ENCODE measurements at places on chromosomes 16 and 17. TPM values are rescaled to one million over a fixed set of nuclear protein-coding genes. Genes with fewer than 3 reads are reported as not detected.
A peak's percentile ranks its signal among the peaks of the same experiment; 100 is the strongest.

The CA10 gene
- not detected for total RNA-seq

The OR1A1 gene
- total RNA-seq: not detected

The C17orf58 gene
- total RNA-seq: 10.7 TPM

The SPNS2 gene
- total RNA-seq: 0.06 TPM

The ULK2 gene
- total RNA-seq: 12.4 TPM

The CLEC18A gene
- 0.17 TPM for total RNA-seq

The C1QTNF8 gene
- total RNA-seq: not detected

The TM4SF5 gene
- total RNA-seq: not detected

DNA sequence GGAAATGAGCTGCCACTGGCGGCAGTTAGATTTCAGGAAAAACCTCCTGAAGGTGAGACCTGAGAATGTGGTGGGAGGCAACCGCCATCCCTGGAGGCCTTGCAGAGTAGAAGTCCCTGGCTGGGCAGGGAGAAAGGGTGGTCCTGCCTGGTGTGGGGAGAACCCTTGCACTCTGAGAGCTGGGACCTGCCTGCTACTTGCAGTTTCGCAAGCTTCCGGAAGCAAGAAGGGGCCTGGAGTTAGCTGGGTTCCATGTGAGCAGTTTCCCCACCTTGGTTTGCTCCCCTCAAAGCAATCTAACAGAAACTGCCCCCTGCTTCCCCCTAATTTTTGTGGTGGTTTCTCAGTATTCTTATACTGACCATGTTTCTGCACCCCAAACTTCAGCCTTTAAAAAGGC, 6.5 kb downstream of the ZNF629 start:
- DNase-seq: no peak

DNA sequence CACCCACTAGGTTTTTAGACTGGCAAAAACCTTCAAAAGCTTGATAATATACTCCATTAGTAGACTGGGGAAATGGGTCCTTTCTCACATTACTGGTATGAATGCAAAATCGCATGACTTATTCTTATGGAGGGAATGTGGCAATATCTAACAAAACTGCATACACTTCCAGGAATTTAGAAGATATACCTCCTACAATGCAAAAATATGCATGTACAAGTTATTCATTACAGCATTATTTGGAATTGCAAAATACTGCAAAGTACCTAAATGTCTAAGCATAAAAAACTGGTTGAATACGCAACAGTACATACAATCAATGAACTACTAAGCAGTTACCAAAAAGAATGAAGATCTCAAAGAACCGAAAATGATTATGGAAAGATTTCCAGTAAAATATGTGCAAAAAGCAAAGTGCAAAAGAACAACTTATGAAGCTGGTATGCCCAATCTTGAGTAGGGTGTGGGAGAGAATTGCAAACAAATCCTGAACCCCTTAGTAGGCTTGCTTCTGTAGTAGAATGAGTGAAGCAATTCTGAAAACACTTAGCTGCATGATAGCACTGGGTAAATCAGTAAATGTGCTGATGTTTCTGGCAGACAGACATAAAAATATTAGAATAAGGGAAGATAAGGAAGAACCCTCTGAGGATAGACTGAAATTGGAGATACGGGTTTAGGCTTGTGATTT, 180.1 kb downstream of the PARN start:
- DNase-seq: no peak

- no peak for DNase-seq
These were observed 127.9 kb downstream of the AXIN2 start for GRCh38 chr17:65433592-65433991.

- DNase-seq: peak; percentile 87
These were observed 15.0 kb downstream of the NSMCE1 start for GRCh38 chr16:27253526-27253930.

- no peak for DNase-seq
These were observed 43.9 kb downstream of the TSC2 start for GRCh38 chr16:2091547-2092255.

DNA sequence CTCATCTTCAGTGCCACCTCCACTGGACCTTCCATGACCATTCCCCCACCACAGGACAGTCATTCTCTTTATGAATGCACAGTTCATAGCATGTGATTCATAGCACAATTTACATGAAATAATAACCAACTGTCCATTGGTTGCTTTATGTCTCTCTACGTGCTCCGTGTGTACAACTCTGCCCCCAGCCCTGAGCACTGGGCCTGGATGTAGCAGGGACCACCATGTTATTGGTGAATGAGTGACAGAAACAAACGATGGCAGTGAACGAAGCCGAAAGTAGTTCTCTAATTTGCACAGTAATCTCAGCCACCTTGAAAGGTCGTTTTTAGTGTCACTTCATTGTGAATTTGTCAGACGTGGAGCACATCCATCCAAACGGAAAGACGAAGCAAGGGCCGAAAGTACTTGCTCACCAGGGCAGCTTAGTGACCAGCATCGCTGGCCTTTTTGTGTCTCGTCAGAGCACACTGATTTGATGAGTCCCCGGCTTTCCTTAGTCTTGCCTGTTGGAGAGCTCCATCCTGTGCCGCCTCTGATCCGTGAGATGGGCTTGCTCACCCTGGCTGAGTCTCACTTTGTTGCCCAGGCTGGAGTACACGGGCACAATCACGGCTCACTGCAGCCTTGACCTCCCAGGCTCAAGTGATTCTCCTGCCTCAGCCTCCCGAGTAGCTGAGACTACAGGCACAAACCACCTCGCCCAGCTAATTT, 95.3 kb downstream of the CMIP start:
- DNase-seq: no peak

GRCh38 chr17:8290043-8290442, 1.6 kb downstream of the RANGRF start:
- DNase-seq: peak; percentile 32

DNA sequence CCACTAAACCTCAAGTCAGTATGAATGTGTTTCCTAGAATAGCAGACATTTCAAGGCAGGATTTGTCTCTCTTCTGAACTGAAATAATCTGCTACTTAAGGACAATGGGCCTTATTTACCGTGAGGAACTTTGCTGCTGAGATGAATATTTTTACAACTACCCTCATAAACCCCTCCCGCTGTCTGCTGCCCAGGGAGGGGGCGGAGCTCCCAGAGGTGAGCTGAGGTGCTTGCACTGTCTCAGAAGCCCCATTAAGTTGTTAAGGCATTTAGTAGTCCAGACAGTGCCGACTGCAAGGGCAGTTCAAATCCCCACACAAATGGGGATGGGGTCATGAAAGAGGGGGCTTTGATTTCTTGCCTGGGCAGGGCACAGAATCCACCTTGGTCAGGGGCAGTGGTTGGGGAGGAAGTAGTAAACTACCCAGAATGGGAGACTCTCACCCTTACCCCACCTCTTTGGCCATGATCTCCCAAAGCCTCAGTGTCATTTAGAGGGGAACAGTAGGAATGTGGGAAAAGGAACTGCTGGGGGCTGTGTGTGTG, 19.2 kb downstream of the HNF1B start:
- no peak for DNase-seq

GRCh38 chr17:67056746-67057490, 12.6 kb downstream of the CACNG1 start:
- DNase-seq: no peak

DNA sequence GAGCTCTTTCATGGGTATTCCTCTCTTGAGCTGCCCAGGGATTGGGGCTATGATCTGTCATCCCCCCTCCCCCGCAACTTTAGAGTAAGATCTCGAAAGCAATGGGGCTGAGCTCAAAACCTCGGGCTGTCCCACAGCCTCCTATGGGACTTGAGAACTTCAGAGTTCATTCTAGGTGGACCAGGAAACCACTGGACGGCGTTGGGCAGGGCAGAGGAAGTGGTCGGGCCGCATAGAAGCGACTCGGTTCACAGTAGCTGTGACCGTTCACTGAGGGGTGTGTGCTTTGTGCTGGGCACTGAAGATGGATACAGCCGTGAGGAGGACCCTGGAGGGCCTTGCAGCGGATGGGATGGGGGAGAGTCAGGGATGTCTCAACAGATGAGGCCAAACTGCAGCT, 292.0 kb downstream of the CPPED1 start:
- DNase-seq: no peak

DNA sequence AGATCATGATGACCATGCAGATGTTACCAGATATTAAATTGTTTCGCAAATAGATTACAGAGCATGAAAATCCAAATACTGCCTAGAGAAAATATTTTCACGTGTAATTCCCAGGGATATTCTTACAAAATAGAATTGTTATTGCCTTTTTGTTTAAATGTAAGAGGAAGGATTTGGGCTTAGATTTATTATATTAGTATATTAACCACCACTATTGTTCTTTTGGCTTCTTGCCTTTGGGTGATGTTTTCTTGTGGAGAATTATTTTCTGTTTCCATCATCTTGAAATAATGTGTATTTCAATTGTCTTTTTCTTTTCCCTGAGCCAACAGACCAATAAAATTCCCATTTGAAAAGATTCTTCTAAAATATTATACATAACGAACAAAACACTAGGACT, 109.7 kb upstream of the NUDT7 start:
- no peak for DNase-seq
